ENCODE measurements at places on chromosomes 12 and 14. TPM values are rescaled to one million over a fixed set of nuclear protein-coding genes. Genes with fewer than 3 reads are reported as not detected.
A peak's percentile ranks its signal among the peaks of the same experiment; 100 is the strongest.

GRCh38 chr12:97300891-97301290, 161.7 kb upstream of the RMST start:
- DNase-seq = no peak

- DNase-seq = no peak
Measured at GRCh38 chr12:113006641-113007040, 28.3 kb downstream of the OAS2 start.

GRCh38 chr12:119679490-119679889, 11.6 kb downstream of the PRKAB1 start:
- no peak for DNase-seq

Gene LRCOL1
- 5.8 TPM for total RNA-seq

DNA sequence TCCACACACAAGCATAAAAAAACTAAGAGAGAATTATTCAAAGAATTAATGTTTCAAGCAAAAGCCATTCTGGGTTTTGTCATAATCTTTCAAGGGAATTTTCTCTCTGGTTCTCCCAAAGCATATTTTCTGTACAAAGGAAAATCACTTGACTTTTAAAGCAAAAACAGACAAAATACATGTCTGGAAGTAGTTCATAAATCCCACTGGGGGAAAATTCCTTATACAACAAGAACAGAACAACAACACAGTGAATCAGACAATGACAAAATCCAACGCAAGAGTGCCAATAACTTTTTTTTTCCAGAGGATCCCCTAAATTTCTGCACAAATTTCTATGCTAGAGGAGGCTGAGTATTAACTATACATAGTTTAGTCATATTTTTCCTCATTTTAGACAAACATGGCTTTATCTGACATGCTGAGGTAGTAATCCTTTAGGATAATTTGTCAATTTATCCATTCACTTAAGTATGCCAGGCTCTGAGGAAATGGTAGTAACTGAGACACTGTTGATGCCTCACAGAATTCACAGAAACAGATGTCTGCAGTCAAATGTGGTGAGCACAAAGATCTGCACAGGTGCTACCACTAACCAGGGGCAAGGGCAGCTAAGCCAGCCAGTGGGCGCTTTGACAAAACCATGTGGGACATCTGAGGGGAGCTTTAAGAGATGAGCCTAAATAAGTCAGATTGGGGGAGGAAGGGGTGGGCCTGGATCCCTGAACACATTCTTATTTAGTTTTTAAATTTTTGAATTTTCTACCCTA, 38.0 kb downstream of the GRIP1 start:
- no peak for DNase-seq

GRCh38 chr14:68376067-68376779, 416.6 kb downstream of the ZFP36L1 start:
- no peak for DNase-seq

DNA sequence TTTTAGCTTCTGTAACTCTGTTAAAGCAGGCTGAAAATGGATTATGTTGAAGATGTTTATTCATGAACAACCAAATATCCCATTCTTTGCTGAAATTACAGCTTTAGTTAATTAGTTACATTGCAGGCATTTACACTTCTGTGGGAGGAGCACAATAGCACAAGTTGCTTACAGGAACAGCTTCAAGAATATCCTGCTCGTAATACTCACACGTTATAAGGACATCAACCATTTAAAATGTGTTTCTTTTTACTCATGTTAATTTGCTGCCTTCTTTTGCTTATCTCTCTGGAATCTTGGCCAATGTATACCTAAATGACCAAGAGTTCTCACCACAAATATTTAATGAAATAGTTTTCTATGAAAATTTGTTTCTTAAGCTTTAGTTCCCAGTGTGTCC, 305.2 kb upstream of the SYT1 start:
- no peak for DNase-seq

DNA sequence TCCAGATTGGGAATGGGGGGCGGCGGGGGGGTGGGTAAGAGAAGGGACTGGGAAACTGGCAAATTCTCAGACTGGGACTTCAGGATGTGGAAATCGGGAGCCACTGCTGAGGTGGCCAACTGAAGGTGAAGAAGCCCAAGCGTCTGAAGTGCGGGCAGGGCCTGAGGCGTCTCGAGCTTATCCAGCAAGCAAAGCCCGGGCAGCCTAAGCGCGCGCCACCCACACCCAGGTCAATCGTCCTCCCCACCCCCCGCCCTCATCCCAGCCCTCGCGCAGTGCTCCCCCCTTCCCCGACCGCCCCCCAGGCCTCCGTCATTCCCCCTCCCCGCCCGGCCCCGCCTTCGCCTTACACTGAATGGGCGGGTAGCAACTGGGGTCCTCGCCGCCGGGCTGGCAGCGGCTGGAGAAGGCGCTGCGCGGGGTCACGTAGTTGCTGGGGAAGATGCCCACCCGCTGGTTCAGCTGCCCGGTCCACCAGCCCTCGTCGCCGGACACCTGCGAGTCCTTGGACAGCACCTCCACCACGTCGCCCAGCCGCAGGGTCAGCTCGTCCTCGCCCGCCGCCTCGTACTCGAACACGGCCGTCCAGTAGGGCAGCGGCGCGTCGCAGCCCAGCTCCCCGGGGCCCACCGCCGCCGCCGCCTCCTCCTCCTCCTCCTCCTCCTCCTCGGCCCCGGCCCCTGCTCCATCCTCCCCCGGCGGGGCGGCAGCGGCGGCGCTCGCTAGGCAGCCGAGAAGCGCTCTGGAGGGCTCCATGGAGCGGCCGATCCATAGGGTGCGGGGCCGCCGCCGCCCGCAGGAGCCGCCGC, 693 bp downstream of the MAP3K9 start:
- peak; percentile 42 for DNase-seq

Gene SPX
- 1.9 TPM for total RNA-seq

Gene KRT8
- 257 TPM for total RNA-seq

Gene NAA30
- total RNA-seq = 17.1 TPM

Gene SERPINA10
- 212 TPM for total RNA-seq

Gene ASPG
- total RNA-seq = 57.9 TPM

- no peak for DNase-seq
Measured at GRCh38 chr12:87270919-87271318, 758.3 kb downstream of the C12orf50 start.

DNA sequence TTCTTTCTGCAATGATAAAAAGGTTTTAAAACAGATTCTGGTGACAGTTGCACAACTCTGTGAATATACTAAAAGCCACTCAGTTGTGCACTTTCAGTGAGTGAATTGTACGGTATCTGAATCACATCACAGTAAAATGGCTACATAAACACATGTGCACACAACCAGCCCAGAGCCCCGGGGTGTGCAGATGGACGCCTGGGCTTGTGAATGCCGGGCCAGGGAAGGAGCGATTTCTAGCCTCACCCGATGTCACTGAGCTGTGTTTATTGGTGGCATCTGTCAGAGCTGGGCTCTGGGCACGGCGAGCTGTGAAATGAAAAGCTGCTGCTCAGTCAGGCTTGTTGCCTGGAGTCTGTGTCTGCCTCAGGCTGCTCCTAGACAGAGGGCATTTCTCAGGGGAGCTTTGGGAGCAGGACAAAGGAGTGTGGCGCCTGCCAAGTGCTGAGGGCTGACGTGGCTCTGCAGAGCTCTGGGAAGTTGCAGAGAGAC, 25.9 kb downstream of the RHOF start:
- no peak for DNase-seq

- DNase-seq = peak; percentile 40
Measured at GRCh38 chr14:104115691-104116287, 22.6 kb upstream of the KIF26A start.

Gene PHC1
- 6.8 TPM for total RNA-seq

DNA sequence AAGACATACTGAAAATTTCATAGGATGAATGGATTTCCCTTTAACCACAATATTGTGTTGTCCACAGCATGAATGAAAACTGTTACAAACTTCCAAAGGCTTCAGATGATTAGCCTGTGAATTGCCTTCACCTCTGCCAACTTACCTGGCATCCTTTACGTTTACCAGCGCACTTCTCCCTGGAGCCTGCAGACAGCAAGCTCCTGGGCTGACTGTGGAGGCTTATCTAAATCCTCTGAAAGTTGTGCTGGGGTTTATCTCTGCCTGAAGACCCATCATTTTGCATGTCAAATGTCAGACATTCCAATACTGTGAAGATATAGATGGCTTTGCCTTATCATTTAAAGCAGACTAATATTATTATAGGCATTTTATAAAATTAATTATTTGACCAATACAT, 403.0 kb downstream of the SYT1 start:
- no peak for DNase-seq

Gene CABP1
- total RNA-seq = not detected

Gene GALNT6
- 0.90 TPM for total RNA-seq

GRCh38 chr12:46407361-46407760, 34.8 kb upstream of the SLC38A2 start:
- DNase-seq = no peak

Gene CDC42BPB
- total RNA-seq = 41.0 TPM

- DNase-seq = no peak
Measured at GRCh38 chr12:88503281-88503703, 77.0 kb downstream of the KITLG start.

- DNase-seq = no peak
Measured at GRCh38 chr12:110361216-110361615, 42.3 kb downstream of the ANAPC7 start.

DNA sequence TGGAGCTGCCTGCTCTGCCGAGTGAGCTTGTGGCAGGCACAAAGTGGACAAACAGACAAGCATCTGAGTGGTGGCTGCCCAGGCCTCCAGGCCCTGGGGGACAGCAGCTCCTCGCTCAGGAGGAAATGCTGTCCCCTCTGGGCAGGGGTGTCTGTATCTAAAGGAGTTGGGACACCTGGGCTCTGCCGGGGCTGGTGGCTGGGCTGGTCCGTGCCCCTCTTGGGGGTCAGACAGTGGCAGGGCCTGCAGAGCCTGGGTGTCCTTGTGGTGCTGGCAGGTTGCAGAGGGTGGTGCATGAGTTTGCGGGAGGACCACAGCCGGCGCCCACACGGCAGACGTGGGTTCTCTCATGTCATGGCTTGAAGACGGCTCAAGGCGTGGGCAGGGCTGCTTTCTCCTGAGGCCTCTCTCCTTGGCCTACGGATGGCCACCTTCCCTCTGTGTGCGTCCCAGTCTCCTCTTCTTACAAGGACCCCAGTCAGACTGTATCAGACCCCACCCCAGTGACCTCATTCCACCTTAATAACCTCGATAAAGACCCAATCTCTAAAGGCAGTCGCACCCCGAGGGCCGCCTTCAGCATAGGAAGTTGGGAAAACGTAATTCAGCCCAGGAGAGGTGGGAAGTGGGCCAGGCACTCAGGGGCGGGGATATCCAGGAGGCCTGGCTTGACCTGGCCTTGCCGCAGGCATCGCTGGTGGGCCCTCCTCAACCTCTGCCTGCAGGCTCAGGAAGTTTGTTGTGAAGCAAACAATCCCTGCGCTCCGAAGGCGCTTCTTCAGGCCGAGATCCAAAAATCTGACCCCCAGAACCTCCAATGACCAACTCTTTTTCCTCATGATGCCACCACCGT, 110.0 kb downstream of the KIF26A start:
- DNase-seq = no peak

GRCh38 chr12:87921621-87922020, 107.6 kb downstream of the C12orf50 start:
- no peak for DNase-seq

DNA sequence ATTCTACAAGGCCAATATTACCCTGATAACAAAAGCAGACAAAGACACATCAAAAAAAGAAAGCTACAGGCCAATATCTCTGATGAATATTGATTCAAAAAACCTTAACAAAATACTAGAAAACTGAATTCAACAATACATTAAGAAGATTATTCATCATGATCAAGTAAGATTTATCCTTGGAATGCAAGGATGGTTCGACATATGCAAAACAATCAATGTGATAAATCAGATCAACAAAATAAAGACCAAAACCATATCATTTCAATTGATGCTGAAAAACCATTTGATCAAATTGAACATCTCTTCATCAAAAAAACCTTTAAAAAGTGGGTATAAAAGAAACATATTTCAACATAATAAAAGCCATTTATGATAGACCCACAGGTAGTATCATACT, 117.3 kb downstream of the CPNE8 start:
- no peak for DNase-seq

- no peak for DNase-seq
Measured at GRCh38 chr14:91008759-91009409, 51.6 kb downstream of the RPS6KA5 start.

Data from right lobe of liver (tissue), 6 donors.